ENCODE measurements at places on chromosomes 5 and 9. TPM values are rescaled to one million over a fixed set of nuclear protein-coding genes. Genes with fewer than 3 reads are reported as not detected.

DNA sequence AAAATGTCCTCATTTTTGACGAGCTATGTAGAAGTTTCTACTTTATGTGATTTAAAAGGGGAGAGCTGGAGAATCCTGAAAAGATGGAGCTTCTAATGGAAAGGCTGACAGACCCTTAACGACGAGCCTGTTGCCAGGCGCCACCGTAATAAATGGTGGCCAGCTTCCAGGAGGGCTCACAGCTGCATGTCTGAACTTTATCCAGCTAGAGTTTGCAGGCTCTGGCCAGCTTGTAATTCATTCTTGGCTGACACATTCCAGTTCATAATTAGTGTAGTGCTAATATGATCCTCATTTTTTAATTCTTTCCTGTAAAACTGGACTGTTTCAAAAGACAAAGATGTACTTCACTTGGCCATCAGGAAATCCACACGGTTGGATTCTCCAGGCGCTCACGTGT, 246.7 kb downstream of the GAS1 start:
- DNase-seq, result no peak

The CCDC192 gene
- polyA plus RNA-seq, result not detected

GRCh38 chr9:132632413-132633129, 37.2 kb downstream of the DDX31 start:
- DNase-seq, result no peak

GRCh38 chr9:136997830-136998234, 1.5 kb upstream of the CLIC3 start:
- DNase-seq, result peak; percentile 67

- DNase-seq, result no peak
Measured at GRCh38 chr5:141871870-141872269, 6.3 kb downstream of the PCDH1 start.

The CCIN gene
- 1.1 TPM for polyA plus RNA-seq

Data from endothelial cell of umbilical vein (primary cell).